ENCODE measurements at places on chromosomes 16 and 17. TPM values are rescaled to one million over a fixed set of nuclear protein-coding genes. Genes with fewer than 3 reads are reported as not detected.

The HBA2 gene
- not detected for total RNA-seq

The GNGT2 gene
- total RNA-seq, result not detected

The HBA1 gene
- not detected for total RNA-seq

The PITPNC1 gene
- total RNA-seq, result 64.8 TPM

The NPIPB9 gene
- total RNA-seq, result 0.07 TPM

The PHOSPHO1 gene
- 0.31 TPM for total RNA-seq

The GAST gene
- 0.37 TPM for total RNA-seq

The CFAP97D1 gene
- not detected for total RNA-seq

The ZNF821 gene
- total RNA-seq, result 3.9 TPM

The B3GNT9 gene
- 12.1 TPM for total RNA-seq

The UMOD gene
- not detected for total RNA-seq

The FBXO39 gene
- total RNA-seq, result 0.92 TPM

The MYH8 gene
- total RNA-seq, result not detected

The AARSD1 gene
- total RNA-seq, result 35.1 TPM

The USB1 gene
- total RNA-seq, result 44.8 TPM

The TOP3A gene
- total RNA-seq, result 24.2 TPM

The ZNF830 gene
- total RNA-seq, result 9.9 TPM

The MYCBPAP gene
- total RNA-seq, result 7.8 TPM

The MC1R gene
- 2.8 TPM for total RNA-seq

The CDC6 gene
- total RNA-seq, result 60.7 TPM

The METTL22 gene
- total RNA-seq, result 20.7 TPM

The NUDT7 gene
- total RNA-seq, result 6.8 TPM

The CA5A gene
- total RNA-seq, result not detected

The PRKCB gene
- not detected for total RNA-seq

The TMC5 gene
- 0.65 TPM for total RNA-seq

The MPRIP gene
- 130 TPM for total RNA-seq

The CACNA1G gene
- total RNA-seq, result 0.28 TPM

All from foreskin keratinocyte (primary cell).